Inflammatory macrophage (primary cell): ENCODE measurements at places on chromosomes 3 and 15.

GRCh38 chr3:134406331-134407238 lies 32.3 kb upstream of the AMOTL2 start:
- no peak for DNase-seq

GRCh38 chr15:58232281-58233065 lies 94.3 kb downstream of the AQP9 start:
- DNase-seq = peak; percentile 56

DNA sequence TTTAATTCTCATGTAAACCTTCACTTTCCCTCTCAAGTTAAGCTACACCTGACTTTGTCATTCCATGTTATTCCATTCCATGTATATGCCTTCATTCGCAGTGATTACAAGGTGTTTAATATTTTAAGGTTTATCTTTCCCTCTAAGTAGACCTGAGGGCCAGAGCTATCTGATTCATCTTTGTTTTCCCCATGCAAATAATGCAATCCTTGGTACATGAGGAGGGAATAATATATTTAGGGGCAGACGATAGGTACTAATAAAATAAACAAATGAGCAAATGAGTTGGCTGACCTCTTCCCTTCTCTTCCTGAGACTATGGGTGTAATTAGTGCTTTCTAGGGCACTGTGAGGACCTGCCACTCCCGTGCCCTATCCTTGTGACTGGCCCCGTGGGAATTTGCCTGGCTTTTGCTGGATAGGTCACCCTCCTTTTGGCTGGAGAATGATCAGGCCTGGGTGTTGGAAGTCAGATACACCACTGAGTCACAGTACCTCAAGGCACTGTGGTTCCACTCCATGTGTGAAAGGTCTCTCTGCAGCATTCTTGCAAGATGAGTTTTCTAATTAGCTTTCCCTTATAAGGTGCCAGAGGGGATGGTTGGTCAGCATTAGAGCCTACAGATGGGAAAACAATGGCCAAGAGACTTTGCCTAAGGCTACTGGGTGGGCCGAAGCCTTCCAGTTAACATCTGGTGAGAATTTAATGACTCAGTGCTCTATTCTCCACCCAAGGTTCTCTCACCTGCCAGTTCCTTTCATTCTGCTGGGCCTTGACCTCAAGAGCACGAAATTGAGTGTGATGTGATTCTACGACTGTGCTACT lies 183.2 kb downstream of the P3H2 start:
- DNase-seq = no peak

GRCh38 chr15:38690719-38691332 lies 126.2 kb upstream of the RASGRP1 start:
- peak; percentile 86 for DNase-seq

DNA sequence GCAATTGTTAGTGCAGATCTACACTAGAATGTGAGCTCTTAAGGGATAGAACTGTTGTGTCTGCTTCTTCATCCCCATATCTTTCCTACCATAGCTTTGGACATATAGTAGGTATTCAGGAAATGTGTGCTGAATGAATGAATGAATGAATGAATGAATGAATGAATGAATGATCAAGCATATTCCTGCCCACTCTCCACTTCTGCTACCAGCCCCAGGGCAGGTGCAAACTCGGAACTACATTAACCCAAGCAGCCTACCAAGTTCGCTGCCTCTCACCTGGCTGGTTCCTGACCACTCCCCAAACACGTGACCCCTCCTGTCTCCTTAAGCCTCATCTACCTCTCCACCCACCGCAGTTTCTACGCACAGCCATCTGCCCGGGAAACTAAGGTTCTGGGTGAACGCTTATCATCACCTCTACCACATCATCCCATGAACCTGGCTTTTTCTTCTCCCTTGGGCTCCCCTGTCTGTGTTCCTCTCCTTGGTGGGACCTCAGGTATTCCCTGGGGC lies 26.8 kb downstream of the PAQR5 start:
- no peak for DNase-seq

DNA sequence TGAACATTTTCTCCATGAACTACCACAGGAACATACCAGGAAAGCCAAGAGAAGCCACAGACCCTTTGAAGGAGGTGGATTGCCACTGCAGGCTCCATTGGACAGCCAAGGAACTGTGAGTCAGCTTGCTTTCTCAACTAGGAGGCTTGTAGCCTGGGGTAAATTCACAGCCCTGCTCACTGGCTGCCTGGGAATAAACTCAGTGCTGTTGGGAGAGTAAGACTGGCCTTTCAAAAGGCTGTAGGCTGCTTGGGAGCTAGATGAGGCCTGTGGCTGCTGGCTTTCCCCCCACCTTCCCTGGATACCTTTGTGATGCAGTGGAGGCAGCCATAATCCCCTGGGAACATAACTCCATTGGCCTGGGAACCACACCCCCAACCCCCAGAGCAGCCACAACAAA lies 223.5 kb upstream of the RBMS3 start:
- no peak for DNase-seq

GRCh38 chr3:152860736-152861135 lies 25.8 kb downstream of the P2RY1 start:
- DNase-seq = peak; percentile 80

- DNase-seq = no peak
These were observed 59.4 kb downstream of the GABRB3 start for GRCh38 chr15:26713498-26713897.

GRCh38 chr15:45377609-45378148 lies 665 bp downstream of the GATM start:
- no peak for DNase-seq

DNA sequence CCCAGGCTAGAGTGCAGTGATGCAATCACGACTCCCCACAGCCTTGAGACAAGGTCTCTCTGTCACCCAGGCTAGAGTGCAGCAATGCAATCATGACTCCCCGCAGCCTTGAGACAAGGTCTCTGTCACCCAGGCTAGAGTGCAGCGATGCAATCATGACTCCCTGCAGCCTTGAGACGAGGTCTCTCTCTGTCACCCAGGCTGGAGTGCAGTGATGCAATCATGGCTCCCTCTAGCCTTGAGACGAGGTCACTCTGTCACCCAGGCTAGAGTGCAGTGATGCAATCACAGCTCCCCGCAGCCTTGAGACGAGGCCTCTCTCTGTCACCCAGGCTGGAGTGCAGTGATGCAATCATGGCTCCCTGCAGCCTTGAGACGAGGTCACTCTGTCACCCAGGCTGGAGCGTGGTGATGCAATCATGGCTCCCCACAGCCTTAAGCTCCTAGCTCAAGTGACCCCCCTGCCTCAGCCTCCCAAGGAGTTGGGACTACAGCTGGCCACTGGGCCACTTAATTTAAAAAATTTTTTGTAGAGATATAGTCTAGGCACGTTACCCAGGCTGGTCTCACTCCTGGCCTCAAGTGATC lies 26.1 kb downstream of the TFRC start:
- DNase-seq = peak; percentile 96

GRCh38 chr3:149879872-149880271 lies 66.9 kb downstream of the RNF13 start:
- peak; percentile 73 for DNase-seq

DNA sequence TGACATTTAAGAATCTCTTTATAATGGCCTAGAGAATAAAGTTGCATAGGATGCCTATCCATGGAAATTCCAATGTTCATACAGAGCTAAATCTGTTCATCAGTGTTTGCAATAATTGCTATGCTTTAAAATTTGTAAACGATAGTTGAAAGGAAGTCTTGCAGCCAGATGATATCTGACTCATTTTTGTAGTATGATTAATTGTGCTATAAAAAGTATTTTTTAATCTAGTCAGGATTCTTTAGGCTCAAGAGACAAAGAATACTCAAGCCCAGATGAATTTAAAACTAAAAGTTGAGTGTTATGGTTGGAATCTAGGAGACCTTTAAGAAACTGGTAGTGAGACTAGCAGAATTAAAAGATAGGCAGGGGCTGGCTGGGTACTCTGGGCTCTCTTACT lies 50.5 kb downstream of the SUCNR1 start:
- DNase-seq = no peak

DNA sequence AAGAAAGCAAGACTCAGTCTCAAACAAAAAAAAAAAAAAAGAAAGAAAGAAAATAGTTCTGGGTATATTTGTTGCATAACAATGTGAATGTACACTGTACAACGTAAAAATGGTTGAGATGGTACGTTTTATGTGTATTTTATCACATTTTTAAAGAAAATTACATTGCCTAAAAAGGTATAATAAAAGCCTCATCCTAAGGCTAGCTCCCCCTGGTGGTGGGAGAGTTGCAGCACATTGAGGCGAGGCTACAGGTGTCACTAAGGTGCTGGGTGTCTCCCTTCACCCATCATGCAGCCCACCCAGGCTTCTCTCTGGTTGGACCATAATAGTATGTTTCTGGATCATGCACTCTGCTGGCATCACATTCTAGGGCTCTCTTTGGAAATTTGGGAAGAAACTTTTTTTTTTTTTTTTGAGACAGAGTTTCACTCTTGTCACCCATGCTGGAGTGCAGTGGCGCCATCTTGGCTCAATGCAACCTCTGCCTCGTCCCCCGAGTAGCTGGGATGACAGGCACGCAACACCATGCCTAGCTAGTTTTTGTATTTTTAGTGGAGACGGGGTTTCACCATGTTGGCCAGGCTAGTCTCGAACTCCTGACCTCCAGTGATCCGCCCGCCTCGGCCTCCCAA lies 12.4 kb upstream of the RAB11A start:
- peak; percentile 71 for DNase-seq

GRCh38 chr3:112333002-112333380 lies at the start of gene CD200:
Gene CD200 (plus strand): TSS chr3:112333156. CDS start chr3:112333213, 57 bp downstream.
- DNase-seq = no peak

DNA sequence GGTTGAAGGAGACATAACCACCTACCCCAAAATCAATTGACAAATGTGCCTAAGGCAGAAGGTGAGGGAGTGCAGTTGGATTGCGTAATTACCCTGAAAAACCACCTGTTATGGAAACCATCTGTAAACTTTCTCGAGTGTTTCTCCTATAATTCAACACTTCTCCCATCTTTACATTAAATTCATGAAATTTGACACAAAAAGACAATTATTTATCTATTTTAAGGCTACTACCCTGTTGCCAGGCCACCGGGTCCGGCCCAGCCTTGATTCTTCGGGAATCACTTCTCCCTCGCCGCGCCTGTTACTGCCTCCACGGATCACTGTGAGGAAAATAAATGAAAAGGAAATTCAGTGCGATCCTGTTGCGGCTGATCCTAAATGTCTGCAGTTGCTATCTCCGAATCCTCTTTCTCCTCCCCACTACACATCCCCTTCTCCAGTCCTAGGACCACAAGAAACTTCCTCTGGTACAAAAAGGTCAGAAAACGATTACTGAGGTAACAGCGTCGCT lies 646 bp downstream of the IQCB1 start:
- no peak for DNase-seq

DNA sequence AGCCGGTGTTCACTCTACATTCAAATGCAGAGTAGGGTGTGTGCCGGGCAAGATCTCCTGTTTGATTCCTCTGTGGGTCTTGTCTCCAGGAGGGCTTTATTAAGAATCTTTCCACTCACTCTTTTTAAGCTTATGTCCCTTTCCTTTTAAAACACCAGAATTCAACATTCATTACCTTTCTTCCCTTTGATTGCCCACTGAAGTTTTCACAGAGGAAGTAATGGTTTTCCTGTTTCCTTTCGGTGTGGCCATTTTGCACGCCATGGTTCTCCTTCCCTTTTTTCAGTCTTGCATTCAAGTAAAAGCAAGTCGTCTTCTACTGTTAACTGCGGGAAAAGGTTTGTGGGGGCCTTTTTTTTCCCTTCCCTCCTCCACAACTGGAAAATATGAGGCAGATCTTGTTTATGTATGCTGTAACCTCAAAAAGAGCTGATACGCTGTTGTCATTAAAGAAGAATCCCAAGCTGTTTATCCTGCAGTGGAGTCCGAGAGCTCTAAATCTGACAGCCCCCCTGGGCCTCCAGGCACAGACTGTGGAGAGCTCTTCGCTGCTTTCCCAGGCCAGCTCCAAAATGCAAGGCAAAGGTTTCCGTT lies 40.5 kb downstream of the FILIP1L start:
- DNase-seq = peak; percentile 67

GRCh38 chr3:32556332-32556731 lies 14.3 kb downstream of the DYNC1LI1 start:
- DNase-seq = no peak

DNA sequence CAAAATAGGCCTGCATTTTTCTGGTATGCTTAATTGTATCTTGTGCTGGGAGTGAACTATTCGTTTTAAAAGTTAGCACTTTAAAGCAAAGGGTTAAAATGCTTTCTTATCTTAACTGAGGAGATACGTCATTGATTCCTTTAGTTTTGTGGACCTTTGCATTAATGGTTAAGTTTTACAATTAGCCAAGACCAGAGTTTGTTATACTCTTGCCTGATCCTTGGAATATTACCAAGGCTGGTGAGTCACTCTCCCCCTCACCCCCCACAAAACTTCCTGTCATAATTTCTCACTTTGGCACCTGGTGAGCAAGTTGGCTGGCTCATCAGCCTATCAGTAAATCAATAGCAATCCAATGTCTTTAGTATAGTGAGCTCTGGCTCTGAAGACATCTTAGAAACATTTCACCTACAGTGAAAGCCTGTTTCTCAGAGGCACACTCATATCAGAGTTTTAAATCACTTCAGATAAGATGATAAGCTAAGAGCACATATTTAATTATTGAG lies 26.7 kb downstream of the SLC2A2 start:
- DNase-seq = no peak

DNA sequence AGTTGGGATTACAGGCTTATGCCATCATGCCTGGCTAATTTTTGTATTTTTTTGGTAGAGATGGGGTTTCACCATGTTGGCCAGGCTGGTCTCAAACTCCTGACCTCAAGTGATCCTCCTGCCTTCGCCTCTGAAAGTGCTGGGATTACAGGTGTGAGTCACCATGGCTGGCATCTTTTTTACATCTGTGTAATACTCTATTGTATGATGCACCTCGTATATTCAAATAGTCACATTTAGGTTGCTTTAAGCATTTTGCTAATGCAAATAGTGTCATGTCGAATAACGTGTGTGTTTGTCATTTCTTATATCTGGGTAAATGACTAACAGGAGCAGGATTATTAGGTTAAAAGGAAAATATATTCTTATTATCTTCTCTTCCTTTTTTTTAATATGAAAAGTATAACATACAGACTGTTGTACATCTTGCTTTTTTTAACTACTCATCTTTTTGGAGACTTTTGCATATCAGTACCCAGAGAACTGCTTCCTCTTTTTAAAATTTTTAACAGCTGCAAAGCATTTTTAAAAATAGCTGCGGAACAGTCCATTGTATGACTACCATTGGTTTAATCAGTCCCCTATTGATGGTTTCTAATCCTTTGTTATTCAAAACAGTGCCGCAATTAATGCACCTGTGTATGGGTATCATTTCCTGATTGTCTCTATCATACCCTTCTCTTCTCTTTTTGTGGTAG lies 13.4 kb downstream of the SCAMP5 start:
- DNase-seq = peak; percentile 53

GRCh38 chr15:83556068-83556467 lies 97.9 kb upstream of the ADAMTSL3 start:
- DNase-seq = no peak
